ENCODE measurements at places on chromosomes 13 and 19. TPM values are rescaled to one million over a fixed set of nuclear protein-coding genes. Genes with fewer than 3 reads are reported as not detected.
A peak's percentile ranks its signal among the peaks of the same experiment; 100 is the strongest.

Gene TUBA3C
- not detected for total RNA-seq

Gene IQCN
- 3.2 TPM for total RNA-seq

Gene AZU1
- total RNA-seq: not detected

Gene SLC7A10
- not detected for total RNA-seq

Gene ZNF225
- 3.8 TPM for total RNA-seq

Gene ZNF607
- total RNA-seq: 2.4 TPM

GRCh38 chr13:80305737-80306136 is 35.2 kb downstream of the SPRY2 start:
- DNase-seq: no peak

GRCh38 chr19:2524840-2525723 is 49.2 kb downstream of the GADD45B start:
- no peak for DNase-seq

GRCh38 chr13:101892296-101892695 is 439.8 kb downstream of the ITGBL1 start:
- DNase-seq: no peak

DNA sequence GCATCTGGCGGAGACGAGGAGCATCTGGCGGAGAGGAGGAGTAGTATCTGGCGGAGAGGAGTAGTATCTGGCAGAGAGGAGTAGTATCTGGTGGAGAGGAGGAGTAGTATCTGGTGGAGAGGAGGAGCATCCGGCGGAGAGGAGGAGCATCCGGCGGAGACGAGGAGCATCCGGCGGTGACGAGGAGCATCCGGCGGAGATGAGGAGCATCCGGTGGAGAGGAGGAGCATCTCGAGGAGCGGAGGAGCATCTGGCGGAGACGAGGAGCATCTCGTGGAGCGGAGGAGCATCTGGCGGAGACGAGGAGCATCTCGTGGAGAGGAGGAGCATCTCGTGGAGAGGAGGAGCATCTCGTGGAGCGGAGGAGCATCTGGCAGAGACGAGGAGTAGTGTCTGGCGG is 18.6 kb downstream of the C13orf46 start:
- no peak for DNase-seq

DNA sequence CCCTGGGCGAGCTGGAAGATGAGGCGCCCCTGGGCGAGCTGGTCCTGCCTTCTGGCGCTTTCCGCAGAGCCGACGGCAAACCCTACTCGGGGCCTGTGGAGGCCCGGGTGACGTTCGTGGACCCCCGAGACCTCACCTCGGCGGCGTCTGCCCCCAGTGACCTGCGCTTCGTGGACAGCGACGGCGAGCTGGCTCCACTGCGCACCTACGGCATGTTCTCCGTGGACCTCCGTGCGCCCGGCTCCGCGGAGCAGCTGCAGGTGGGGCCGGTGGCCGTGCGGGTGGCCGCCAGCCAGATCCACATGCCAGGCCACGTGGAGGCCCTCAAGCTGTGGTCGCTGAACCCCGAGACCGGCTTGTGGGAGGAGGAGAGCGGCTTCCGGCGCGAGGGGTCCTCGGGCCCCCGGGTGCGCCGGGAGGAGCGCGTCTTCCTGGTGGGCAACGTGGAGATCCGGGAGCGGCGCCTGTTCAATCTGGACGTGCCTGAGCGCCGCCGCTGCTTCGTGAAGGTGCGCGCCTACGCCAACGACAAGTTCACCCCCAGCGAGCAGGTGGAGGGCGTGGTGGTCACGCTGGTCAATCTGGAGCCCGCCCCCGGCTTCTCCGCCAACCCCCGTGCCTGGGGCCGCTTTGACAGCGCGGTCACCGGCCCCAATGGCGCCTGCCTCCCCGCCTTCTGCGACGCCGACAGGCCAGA is 6.3 kb downstream of the CILP2 start:
- DNase-seq: no peak

DNA sequence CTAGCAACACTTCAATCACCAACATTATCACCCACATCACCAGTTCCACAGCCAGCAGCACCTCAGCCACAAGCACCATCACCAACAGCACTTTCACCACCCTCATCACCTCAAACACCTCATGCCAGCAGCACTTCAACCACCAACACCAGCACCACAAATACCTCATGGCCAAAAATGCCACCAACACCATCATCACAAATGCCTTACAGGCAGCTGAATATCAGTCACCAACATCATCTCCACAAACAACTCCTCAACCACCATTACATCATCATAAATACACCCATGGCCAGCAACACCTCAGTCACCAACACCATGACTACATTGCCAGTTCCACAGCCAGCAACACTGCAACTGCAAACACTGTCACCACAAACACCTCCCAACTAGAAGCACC is 10.4 kb downstream of the FCER2 start:
- no peak for DNase-seq

GRCh38 chr19:30064348-30064699 is 122.3 kb downstream of the URI1 start:
- no peak for DNase-seq

- DNase-seq: no peak
Observed at GRCh38 chr13:46207828-46208227, 3.9 kb upstream of the LRRC63 start.

GRCh38 chr13:70747262-70747661 is 639.0 kb upstream of the KLHL1 start:
- DNase-seq: no peak

- no peak for DNase-seq
Observed at GRCh38 chr19:51055866-51056265, 9.0 kb downstream of the KLK13 start.

GRCh38 chr19:51478381-51479234 is at the start of gene CEACAM18:
CEACAM18 (plus strand) TSS chr19:51478539.
- no peak for DNase-seq

GRCh38 chr19:18097217-18097992 is at the start of gene MAST3:
MAST3 (plus strand) TSS chr19:18097778; CDS start chr19:18097793, 15 bp downstream.
- peak; percentile 91 for DNase-seq

DNA sequence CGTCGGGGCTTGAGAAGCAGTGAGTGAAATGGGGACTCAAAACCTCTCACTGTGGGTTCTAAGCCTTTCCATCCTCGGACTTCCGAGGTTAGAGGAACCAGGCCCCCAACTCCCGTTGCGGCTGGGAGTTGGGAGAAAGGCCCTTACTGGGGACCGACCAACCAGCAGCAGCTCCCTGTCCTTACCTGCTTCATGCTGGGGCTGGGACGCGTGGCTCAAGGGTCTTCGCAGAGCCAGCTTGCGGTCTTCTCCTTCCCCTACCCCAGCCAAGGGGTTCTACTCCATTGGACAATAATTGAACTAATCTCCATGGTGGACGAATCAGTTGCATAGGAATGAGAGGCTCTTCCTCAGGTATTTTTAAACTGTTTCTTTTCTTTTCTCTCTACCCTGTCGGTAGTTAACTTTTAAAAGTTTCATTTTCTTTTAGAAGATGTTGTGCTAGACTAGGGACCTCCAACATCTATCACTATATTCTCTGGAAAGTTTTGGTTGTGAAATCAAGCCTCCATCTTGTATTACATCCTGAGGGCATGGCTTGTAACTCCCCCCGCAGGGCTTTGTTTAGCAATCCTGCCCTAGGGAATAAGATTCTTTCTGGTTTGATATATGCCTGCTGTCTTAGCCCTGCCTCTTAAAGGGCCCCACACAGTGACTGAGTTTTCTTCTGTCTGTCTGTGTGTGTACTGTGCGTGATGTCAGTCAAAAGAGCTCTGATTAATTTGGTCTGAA is 1027.1 kb upstream of the PCDH9 start:
- no peak for DNase-seq

DNA sequence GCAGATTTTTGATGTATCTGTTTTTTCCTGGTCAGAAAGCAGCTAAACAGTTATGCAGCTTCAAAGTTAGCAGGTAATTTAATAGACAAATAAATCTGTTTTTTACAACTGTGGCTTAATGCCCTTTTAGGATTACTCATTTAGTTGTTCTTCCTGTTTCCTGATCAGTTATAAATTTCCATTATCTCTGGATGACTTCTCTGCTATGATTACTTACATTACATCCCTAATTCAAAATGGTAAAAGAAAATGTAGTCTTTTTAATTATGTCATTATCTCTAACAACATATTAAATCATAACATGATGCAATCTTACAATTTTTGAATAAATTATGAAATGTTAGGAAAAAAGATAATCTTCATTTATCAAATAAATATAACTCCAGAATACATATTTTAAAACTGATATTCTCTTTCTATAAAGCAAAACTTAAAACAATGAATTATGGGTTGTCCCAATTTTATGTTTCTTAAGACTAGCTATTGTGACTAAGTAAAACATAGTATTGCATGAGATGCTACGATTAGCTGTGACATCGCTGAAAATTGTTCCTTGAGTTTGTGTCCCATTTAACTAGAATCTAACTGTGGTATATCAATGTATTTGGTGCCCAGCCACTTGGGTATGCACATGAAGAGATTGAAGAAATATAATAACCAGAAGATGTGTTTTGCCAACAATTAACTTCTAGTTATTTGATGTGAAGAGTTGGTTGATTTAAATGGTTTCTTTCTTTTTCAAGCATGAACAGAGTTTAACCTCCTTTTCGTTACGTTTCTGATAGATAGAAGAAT is 605.3 kb upstream of the SPRY2 start:
- no peak for DNase-seq

DNA sequence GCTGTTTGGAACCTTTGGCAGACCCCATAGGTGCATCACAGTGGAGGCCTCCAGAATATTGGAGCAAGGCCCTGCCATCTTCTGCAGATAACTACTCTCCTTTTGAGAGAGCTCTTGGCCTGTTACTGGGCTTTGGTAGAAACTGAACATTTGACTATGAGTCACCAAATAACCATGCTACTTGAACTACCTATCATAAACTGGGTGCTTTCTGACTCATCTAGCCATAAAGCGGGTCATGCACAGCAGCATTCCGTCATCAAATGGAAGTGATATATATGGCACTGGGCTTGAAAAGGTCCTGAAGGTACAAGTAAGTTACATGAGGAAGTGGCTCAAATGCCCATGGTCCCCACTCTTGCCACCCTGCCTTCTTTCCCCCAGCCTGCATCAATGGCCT is 782.5 kb upstream of the SLITRK6 start:
- DNase-seq: no peak

GRCh38 chr19:10214784-10215183 is 16.3 kb downstream of the S1PR2 start:
- no peak for DNase-seq

DNA sequence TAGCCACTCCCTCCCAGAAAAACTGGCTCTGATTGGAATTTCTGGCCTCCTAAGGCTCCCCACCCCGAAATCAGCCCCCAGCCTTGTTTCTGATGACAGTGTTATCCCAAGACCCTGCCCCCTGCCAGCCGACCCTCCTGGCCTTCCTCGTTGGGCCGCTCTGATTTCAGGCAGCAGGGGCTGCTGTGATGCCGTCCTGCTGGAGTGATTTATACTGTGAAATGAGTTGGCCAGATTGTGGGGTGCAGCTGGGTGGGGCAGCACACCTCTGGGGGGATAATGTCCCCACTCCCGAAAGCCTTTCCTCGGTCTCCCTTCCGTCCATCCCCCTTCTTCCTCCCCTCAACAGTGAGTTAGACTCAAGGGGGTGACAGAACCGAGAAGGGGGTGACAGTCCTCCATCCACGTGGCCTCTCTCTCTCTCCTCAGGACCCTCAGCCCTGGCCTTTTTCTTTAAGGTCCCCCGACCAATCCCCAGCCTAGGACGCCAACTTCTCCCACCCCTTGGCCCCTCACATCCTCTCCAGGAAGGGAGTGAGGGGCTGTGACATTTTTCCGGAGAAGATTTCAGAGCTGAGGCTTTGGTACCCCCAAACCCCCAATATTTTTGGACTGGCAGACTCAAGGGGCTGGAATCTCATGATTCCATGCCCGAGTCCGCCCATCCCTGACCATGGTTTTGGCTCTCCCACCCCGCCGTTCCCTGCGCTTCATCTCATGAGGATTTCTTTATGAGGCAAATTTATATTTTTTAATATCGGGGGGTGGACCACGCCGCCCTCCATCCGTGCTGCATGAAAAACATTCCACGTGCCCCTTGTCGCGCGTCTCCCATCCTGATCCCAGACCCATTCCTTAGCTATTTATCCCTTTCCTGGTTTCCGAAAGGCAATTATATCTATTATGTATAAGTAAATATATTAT is 6.1 kb downstream of the FOSB start:
- DNase-seq: no peak

All from activated T-helper 1 cell treated with anti-CD3 and anti-CD28 coated beads, Interleukin-12 subunit alpha, Interleukin-12 subunit beta, Interleukin-2, Interleukin-4 antibody, amounts not matched to agents 30 ng/mL and 10 ng/mL and 1 ng/mL, durations not matched to agents 14 hours and 24 hours and 36 hours (primary cell).